ENCODE measurements at places on chromosomes 5 and 9. TPM values are rescaled to one million over a fixed set of nuclear protein-coding genes. Genes with fewer than 3 reads are reported as not detected.

Gene SPATA31E1
- total RNA-seq: 0.05 TPM

Gene NSMF
- 43.0 TPM for total RNA-seq

Gene PCDHAC1
- total RNA-seq: 7.5 TPM

Gene TMEM174
- not detected for total RNA-seq

Gene TEX48
- total RNA-seq: not detected

Gene HBEGF
- 22.6 TPM for total RNA-seq

Gene ATP10B
- total RNA-seq: not detected

Gene VAV2
- total RNA-seq: 27.2 TPM

Gene IL5
- not detected for total RNA-seq

Gene GPR21
- total RNA-seq: 1.8 TPM

Gene PLPP7
- total RNA-seq: 4.9 TPM

Measured in endothelial cell (in vitro differentiated cells).